ENCODE measurements at places on chromosomes 12 and 14.

DNA sequence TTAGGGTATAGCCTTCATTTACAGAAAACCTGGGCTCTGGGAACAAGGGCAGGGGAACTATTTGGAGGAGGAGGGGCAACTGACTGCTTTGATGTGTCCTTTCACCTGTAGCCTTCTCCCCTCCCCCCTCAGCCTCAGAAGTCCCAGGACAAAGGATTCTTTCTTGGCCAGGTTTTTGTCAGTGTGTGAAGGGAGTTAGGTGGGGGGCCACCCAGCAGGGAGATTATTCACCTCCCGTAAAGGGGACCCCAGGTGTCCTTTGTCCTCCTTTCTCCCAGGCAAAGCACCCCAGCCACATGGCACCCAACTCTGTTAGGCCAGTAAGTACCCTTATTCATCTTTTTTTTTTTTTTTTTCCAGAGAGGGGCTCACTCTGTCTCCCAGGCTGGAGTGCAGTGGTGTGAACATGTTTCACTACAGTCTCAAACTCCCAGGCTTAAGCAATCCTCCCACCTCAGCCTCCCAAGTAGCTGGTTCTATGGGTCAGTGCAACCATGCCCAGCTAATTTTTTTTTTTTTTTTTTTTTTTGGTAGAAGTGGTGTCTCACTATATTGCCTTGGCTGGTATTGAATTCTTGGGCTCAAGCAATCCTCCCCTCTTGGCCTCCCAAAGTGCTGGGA is 723 bp upstream of the NFE2 start:
- no peak for DNase-seq

DNA sequence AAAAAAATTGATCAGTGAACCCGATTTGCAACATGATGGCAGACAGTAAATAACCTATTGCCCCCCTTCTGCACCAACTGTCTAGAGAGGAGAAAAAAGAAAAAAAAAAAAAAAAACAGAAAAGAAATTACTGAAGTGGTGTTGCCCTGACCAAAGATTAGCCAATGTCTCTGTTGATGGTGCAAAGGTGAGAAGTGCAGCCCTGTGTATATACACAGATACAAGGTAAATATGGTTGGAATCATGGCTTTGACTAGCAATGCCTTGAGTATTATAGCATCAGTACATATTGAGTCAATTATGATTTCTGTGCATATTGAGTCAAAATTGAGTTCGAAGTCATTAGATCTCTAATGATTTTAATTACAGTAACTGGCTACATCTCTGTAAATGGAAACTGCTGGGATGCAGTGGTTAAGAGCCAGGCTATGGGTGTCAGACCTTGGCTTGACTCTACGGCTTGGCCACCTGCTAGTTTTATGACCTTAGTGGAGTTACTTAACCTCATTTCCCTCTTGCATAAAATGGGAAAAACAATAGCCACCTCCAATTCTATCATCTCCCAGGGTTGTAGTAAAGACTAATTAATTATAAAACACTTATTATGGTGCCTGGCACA is 51.0 kb downstream of the EGLN3 start:
- DNase-seq, result no peak

- DNase-seq, result no peak
These were observed 13.6 kb upstream of the FOXN3 start for GRCh38 chr14:89430391-89431236.

- no peak for DNase-seq
These were observed 146.3 kb upstream of the ATF7IP start for GRCh38 chr12:14219156-14219555.

GRCh38 chr12:57131896-57132744 is 3.8 kb downstream of the LRP1 start:
- DNase-seq, result no peak

GRCh38 chr12:110090266-110091135 is 33.7 kb upstream of the IFT81 start:
- DNase-seq, result no peak

DNA sequence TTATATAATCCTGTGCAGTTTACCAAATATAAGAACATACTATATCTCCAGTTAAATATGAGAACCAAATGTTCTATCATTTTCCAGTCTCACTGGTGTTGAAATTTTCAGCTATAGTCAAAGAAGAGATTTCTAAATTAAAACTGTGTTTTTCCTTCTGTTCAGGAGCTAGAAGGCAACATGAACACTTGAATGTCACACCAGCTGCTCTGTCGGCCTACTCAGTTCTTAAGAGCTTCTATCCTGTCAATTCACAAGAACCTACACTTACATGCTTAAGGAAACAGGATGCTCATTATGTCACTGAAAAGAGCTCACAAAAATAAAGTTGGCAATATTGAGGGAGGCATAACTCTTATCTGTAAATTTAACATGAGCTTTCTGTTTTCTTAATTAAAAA is 43.1 kb downstream of the ATP2B1 start:
- DNase-seq, result no peak

GRCh38 chr14:37945959-37946358 is 261.7 kb upstream of the SSTR1 start:
- no peak for DNase-seq

DNA sequence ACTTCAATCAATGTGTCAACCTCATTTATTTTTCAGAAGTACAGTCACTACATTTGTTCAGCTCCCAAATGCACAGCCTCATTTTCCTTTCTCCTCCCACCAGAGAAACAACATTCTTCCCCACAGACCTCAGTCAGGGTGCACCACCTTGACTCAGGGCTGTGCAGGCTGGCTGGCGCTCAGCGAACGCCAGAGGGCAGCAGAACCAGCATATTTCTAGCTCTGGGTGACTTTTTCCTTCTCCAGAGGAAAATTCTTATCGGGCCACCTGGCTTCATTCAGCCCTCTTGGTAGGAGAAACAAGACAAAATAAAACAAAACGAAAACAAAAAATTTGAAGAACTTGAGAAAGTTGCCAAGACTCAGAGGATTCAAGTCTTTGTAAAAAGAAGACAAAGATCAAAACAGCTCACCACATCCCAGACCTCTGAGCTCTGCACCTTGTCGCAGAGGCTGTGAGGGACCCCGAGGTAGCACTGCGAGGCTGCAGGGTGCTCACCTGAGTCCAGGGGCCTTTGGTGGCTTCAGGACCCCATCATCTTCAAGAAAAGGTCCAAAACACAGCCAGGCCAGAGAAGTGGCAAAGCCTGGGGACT is 33.7 kb downstream of the PAH start:
- DNase-seq, result peak; percentile 17

- no peak for DNase-seq
These were observed 2.7 kb upstream of the MYF5 start for GRCh38 chr12:80714055-80714454.

GRCh38 chr12:118375348-118375747 is 1.0 kb upstream of the SUDS3 start:
- DNase-seq, result no peak

DNA sequence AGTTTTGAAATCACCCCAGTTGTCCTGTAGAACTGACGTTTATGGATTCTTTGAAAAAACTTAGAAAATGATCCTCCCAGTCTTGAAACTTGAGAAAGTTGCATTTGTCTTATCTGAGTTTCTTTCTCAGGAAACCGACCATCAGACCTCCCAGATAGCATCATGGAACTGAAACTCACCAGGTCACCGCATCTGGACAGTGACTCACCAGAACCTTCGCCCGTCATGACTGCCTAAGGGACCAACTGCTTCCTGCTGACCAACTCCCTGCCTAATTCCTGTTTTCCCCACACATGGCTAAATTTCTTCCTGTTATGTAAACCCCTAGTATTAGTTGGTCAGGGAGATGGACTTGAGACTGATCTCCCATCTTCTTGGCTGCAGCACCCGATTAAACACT is 175.7 kb downstream of the RIMBP2 start:
- no peak for DNase-seq

Data from NCI-H510A (cell line).